NCI-H1417 (cell line): ENCODE measurements at places on chromosomes 6 and 20.

- DNase-seq, result no peak
These were observed 39.3 kb downstream of the PCNA start for GRCh38 chr20:5080384-5080877.

DNA sequence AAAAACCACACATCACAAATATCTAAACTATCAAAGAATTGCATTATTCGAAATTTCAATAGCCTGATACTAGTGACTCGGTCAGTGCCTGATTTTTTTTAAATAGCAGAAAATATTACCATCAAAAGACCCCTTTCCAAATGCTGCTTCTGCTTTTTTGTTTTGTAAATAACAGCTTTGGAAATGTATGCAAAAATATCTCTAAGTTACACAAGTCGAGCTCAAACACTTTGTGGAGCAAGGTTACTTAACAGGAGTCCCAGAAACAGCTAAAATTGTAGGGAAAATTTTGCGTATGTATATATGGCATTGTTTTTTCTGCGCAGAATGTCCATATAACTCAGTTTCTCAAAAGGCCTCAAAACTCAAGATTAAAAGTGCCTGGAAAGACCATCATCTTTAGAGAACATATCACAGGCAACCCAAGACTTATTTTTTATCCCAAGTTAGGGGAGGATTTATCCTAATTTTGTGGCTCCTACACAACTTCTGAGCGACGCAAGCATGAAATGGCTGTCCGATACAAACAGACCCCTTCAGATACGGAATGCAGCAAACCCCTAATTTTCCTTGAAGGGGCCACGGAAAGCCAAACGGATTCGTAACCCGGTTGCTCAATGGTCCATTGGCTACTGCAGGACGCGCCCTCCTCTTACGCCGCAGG lies 1.3 kb downstream of the CEP85L start:
- no peak for DNase-seq

DNA sequence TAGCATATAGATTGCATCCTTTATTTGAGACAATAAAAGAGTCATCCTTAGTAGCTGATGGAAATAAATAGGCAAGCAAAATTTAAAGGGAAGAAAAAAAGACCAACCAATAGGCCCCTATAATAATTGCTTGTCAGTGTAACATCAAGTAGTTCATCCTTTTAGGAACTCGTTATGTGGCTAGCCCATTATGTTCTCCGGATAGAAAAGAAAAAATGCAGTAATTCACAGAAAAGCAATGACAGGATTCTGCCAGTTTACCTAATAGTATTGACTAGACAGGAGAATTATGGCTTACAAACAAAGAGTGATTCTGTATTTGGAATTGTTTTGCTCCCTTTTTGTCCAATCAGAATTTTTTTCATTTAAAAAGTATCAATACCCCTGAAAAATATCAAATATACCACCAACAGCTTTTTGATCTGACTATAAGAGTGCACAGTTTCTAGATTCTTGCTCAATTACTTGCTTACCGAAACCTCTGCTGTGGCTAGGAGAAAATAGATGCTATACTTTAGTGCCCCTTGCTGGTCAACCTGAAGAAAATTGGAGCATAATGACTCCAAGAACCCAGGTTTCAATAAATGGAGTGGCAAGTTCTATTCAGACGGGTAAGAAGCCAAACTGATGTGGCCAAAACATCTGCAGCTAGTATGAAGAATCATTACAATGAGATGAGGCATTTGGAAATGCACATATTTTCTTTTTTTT lies 91.5 kb upstream of the SASH1 start:
- DNase-seq, result peak; percentile 31

GRCh38 chr6:106692112-106692818 lies 62.9 kb downstream of the QRSL1 start:
- DNase-seq, result no peak

DNA sequence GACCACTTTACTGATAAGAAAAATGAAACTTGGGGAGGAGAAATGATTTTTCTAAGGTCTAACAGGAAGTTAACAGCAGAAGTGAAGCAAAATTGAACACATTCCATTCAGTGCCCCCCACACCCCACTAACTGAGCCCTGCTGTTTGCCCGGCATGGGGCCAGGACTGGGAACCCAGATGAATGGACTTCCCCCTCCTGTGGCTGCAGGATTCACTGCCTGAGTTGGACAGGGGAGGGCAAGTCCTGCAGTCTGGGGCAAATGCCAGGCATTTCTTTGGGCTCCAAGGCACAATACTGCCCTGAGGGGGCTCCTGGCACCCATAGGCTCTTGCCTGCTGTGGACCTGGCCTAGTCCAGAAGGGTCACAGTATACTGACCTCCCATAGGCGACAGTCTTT lies 28.3 kb downstream of the FYN start:
- no peak for DNase-seq

DNA sequence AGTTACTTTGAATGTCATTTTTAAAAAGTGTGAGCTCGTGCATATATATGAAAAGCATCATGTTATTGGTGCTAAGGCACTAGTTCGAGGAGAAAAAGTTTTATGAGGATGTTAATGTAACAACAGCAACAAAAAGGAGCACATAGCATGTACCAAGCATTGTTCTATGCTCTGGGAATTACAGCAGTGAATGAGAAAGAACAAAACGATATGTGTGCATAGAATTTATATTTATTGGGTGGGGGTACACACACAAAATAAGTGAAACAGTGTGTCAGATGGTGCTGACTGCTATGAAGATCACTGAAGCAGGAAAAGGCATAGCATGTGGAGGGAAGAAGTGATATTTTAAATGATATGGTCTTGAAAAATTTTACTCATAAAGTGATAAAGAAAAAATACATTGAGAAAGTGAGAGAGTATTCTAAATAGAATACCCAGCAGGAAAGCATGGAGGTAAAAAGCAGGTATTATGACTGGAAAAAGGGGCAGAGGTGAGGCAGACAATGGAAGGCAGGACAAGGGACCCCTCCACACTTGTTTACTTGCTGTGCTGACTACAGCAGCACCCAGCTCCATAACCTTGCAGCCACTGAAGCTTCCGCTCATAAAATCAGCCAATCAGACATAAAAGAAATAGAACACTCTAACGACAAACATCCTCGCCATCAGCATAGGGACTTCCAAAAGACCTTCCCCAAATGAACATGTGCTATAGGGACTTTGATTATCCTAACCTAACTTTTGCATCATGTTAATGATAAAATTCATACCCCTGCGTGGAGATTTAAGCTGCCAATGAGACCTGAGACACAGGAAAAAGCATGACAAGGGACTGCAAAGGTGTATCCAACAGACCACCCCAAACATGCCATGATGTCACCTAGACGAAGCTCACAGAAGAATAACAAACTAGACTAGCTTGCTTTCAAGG lies 119.9 kb downstream of the HFE start:
- no peak for DNase-seq

DNA sequence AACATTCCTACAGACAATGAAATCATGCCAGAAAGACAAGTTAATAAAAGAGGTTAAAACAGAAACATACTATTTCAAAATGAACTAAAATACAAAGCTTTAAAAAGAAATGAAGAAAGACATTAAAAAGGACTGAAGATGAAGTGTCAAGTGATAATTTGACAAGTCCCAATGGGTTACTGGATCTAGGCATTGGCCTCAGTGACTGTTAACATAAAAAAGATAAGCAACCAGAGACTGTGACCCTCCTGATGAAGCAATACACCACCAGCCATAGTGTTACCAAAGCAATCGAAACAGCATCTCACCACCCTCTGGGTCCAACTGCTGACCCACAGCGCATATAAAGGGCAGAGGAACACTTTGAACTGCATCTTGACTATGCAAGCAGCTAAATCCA lies 130.3 kb downstream of the FIG4 start:
- no peak for DNase-seq

DNA sequence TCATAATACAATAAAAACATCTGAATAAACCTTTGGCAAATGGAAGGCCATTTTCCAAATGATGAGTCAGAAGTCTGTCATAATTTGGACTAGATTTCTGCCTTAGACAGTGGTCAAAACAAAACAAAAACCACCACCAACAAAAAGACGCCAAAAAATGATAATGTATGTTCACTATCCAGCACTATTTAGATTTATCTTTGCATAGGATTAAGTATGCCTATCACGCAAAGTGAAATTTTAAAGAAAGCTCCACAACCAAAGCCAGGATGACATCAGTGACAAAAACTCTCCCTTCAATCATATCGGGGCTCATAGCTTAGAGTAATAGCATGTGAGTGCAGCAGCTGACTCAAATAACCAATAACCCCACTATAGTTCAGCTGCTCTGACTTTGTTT lies 201.9 kb downstream of the MOXD1 start:
- DNase-seq, result no peak

DNA sequence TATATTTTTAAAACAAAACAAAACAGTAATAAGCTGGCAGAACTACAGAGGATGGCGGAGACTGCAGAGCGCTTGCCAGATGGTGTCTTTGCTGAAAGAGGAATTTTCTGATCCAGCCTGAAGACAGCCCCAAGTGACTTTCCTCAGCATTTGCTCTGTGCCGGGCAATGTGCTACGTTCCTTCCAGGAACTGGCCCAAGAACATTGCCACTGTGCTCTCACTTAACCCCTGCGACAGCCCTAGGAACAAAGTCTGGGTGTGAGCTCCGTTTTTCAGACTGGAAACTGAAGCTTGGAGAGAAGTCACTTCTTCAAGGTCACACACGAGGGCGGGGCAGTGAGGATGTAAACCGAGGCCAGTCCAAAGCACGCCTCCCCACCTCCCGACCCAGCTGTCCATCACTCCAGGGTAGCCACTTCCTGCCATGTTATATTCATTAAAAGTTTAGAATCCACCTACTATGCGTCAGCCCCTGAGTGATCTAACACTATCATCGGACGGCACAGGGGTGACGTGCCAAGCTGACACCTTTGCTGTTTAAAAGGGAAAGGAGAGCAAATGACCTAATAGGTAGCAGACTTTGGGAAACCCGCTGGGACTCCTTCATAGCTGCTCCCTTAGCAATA lies 22.3 kb upstream of the BMP7 start:
- no peak for DNase-seq

DNA sequence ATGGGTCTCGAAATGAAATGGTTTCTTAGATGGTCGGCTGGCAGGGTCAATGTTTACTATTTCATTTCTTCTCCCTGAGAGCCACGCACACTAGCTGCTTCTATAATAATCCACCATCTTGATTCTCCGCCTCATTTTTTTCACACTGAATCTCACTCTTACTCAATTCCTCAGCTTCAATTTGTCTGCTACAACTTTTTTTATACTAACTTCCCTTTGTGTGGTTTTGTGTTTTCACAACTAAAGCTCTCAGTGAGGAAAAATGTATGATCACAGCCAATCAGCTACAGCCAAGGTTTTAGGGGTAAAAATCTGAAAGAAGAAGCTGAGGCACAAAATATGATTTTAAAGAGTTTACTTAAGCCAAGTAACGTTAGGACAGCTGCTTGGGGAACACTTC lies 1309.4 kb downstream of the EPHA7 start:
- no peak for DNase-seq
